ENCODE measurements at places on chromosomes 2 and 18.

DNA sequence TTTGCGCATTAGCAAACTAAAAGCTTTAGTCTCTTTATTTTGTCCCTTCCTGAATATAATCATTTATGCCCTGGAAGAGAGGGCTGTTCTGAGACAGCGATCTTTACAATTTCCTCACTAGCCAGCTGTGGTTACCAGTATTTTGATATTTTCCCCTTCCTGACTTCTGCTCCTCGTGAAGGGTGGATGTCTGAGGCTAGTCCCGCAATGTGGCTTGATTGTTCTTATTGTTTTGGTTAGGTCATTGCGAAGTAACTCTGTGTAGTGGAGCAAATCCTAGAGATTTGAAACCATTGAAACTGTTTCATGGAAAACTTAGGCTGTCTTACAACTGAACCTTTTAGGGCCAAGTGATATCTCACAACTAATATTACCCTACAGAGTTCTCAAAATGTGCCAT lies 2.4 kb downstream of the MRPL33 start:
- DNase-seq = no peak

DNA sequence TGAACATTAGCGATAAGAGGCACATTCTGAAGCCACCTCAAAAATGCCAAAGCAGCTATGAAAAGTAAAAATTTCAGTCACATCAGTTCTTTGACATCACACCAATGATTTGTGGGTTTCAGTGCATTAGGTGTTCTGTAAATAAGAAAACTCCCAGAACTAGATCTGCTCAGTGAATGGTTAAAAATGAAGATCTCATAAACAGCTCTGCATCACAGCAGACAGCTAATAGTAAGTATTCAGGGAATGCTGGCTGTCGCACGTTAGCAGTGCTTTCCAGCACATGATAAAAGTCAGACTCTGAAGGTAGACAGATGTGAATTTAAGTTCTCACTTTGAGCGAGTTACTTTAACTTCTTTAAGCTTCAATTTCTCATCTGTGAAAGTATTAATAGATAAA lies 154.9 kb downstream of the SATB2 start:
- DNase-seq = no peak

GRCh38 chr2:201452922-201453643 lies 1.5 kb downstream of the STRADB start:
- DNase-seq = no peak

GRCh38 chr18:37222999-37223378 lies 342.6 kb downstream of the CELF4 start:
- DNase-seq = no peak

GRCh38 chr18:65955747-65956146 lies 204.9 kb downstream of the CDH7 start:
- DNase-seq = no peak

- no peak for DNase-seq
These were observed 204.9 kb downstream of the PTGR3 start for GRCh38 chr18:75003764-75004690.

- DNase-seq = no peak
These were observed 27.5 kb upstream of the ZNF516 start for GRCh38 chr18:76522551-76522950.

DNA sequence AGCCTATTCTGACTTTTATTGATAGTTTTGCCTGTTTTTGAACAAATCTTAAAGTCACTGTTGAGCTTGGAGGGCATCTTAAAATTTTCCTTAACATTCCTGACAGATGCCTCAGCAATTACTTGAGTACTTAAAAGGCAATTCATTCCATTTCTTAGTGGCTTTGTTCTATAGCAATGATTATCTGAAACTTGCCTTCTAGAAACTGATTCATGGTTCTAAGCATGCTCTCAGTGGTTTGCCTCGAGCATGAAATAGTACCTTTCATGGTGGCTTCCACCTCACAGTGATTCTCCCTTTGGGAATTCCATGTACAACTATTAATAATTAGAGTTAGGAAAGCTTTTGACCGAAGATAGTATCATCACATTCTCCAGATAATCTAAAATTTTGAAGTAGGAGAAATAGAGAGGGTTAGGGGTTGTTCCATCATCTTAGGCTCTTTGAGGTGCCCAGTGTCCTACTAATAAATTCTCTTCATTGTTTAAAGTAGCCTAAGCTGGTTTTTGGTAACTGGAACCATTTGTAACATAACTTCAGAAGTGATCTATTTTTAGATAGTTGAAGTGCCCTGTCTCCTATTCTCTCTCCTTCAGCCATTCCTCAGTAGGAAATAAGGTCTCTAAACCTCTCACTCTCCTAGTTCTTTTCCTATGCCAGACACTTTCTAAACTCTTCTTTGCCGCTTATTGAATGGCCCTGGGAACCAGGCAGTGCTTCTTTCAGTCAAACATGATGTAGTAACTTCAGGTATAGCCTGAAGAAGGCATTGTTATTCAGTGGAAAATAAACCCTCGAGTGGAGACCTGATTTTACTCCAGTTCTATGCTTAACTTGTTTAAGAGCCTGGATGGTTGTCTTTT lies 156.1 kb downstream of the HAUS1 start:
- no peak for DNase-seq

DNA sequence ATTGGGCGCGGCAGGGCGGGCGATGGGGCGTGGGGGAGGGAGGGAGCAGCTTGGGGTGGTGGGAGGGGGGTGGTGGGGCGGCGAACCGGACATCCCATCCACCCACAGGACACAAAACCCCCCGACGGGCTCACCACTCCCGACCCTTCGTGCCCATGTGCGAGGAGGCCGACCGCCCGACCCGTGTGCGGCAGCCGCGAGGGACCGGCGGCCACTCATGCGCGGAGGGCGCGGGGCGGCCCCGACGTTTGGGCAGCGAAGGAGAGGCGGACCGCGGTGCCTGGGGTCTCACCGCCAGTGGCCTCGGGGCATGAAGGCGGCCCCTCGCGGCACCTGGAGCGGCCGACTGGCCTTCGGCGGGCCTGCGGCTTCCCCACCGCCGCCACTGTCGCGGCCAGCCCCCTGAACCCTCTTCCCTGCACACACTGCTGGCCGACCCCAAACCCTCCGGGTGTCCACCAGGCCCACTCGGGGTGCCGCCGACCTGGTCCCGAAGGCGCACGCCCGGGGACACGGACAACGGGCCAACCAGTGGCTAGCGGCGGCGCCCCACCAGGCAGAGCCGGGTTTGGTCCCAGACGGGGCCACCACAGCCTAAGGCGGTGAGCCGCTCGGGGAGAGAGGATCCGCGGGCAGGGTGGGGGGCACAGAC lies 94.6 kb upstream of the ANKRD30BL start:
- DNase-seq = no peak

GRCh38 chr2:26318950-26319349 lies 27.0 kb upstream of the SELENOI start:
- DNase-seq = no peak

- no peak for DNase-seq
These were observed 363.8 kb upstream of the TRIB2 start for GRCh38 chr2:12352889-12353288.

DNA sequence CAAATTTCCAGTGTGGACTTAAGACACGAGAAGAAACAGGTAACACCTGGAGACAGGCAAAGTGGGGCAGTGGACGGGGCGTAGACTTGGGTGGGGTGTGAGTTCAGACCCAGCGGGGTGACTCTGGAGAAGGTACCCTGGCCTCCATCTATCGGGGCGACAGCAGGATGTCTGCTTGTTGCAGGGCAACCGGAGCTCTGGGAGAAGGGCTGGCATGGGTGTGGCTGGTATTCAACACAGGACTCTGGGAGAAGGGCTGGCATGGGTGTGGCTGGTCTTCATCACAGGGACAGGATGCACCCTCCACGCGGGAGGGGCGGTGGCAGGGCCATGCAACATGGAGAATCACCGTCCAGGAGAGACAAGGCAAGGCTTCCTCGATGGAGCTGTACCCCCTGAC lies 198.5 kb downstream of the HDAC4 start:
- DNase-seq = no peak

DNA sequence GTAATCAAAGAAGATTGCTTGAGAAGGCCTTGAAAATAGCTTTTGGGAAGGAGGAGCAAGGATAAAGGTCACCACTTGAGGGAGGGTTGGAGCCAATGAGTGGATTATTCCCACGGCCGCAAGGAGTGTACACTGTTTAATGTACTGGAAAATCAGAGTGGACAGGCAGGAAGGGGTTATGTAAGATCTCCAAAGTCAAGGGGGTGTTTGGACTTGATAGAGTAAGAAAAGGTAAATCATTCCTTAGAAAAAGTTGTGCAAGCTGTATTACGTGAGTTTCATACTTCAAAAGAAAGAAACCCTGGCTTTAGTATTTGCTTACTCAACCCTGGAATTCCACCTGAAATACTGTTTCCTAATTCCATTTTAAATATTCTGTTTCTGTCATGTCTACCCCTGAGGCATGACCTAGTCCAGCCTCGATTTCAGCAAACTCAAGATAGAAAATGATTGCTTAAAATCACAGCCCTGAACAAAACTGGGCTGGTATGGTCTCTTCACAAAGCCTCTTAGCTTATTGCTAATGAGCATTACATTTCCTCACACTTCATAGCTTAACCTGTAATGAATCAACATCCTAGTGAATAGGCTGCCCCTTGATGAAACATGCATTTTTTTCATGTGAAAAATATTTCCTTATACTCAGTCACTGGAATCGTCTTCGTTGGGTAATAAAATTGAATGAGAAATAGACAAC lies 1.1 kb downstream of the MREG start:
- DNase-seq = no peak

DNA sequence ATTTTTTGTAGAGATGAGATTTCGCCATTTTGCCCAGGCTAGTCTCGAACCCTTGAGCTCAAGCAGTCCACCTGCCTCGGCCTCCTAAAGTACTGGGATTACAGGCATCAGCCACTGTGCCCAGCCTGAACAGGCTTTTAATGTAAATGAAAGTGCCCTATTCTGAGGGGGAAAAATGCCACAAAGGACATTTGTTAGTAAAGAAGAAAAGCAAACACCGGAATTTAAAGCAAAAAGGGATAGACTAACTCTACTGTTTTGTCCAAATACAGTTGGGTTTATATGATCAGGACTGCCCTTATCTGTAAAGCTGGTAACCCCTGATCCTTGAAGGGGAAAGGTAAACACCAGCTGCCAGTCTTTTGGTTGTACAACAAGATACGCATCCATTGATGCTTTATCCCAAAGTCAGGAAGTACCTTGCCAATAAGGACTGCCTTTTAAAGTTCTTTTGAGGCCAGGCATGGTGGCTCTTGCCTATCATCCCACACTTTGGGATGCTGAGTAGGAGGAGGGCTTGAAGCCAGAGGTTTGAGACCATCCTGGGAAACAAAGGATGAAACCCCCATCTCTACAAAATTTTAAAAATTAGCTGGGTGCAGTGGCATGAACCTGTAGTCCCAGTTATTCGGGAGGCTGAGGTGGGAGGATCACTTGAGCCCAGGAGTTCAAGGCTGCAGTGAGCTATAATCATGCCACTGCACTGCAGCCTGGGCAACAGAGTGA lies 13.1 kb downstream of the CLEC4F start:
- DNase-seq = no peak

GRCh38 chr2:75396314-75396713 lies 164.4 kb downstream of the EVA1A start:
- DNase-seq = no peak

DNA sequence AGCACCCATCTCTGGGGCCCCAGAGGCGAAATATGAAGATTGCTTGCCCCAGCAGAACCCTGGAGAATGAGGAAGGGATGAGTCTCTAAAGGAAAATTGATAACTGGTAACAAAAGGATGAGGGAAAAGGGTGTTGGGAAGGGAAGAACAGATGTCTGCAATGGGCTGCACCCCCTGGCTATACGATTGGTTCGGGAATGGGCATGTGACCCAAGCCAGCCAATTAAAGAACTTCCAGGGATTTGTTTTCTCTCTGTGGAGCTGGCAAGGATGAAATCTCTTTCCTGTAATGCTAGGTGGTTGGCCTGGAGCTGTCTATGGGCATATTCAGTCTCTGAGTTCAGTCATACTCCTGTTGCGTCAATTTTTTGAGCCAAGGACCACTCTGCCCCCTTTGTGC lies 12.8 kb upstream of the NPPC start:
- no peak for DNase-seq

DNA sequence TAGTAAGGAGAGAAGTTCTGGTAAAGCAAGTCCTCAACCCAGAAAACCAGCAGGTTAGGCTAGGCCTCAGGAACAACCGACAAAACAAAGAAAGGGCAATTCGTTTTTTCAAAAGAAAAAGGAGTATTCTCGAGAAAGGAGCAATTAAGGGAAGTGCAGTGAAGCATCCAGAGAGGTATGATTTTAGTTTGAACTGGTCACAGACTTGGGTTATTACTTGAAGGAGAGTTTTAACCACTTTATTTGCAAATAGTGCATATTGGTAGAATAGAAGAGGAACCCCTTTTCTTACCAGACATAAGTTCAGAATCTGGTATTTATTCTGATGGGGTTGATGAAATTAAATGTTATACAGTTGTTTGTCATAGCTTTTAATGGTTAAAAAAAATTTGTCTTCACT lies 110.0 kb upstream of the GCFC2 start:
- no peak for DNase-seq

DNA sequence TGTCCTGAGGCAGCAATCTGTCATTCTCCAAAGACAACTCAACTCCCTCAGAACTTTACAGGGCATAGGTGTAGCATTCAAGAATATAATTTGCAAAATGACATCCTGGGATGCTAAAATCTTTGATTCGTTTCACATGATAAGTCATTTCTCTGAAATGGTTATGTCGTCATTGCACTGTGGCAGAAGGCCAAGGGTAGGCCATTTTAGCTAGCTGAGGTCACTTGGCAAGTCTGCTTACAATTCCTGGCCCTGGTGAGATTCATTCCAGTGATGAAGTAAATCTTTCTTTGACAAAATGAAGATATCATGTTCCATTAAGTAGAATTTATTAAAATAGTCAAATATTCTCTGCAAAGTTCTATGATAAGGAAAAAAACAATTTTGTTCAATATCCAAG lies 1410.3 kb upstream of the LRRTM1 start:
- DNase-seq = no peak

- DNase-seq = no peak
These were observed 192.8 kb upstream of the APCDD1 start for GRCh38 chr18:10261344-10262276.

DNA sequence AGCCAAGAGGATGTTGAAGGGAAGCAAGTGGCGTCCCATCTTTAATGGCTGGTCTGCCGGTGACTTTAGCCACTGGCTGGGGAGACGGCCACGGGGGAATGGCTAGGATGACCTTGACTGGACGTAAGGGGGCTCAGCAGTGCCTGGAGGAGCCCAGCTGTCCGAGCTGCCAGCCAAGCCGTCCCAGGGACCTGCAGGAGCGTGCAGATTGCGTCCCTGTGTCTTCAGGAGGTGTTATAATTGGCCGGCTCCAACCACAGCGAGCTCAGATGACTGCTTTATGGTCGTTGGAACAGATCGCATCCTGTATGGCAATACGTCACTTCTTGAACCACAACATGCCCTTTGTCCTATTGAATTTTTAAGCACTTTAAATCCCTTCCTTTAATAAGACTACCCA lies 204.6 kb downstream of the EIPR1 start:
- DNase-seq = no peak

DNA sequence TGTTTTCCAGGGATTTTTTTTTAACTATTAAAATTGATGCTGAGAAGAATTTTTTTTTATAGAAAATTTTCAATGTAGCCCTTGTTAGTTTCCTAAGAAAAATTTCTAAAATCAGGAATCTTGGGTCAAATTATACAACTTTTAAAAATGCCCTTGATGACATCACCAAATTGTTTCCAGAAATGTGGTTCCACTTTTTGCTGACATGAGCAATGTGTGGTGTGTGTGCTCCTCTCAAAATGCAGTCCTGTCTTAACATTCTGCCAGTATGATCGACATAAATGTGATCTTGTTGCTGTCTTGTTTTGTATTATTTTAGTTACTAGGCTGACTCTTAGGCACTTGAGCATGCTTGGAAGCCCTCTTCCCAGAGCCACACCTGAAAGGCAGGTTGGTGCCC lies 89.7 kb upstream of the ST6GAL2 start:
- no peak for DNase-seq

Measured in activated naive CD8-positive, alpha-beta T cell treated with anti-CD3 and anti-CD28 coated beads, Interleukin-2, amount 50 U/mL, for 16 hours (primary cell).